Stimulated activated CD4-positive, alpha-beta T cell treated with anti-CD3 and anti-CD28 coated beads, Interleukin-4, amount 100 ng/mL, for 24 hours (primary cell): ENCODE measurements at places on chromosomes 1 and 21.

- DNase-seq = no peak
Measured at GRCh38 chr1:227622739-227623475, 59.6 kb downstream of the ZNF678 start.

GRCh38 chr1:54607821-54608565 lies 15.3 kb downstream of the FAM151A start:
- DNase-seq = no peak

- no peak for DNase-seq
Measured at GRCh38 chr1:28447679-28448078, 58.2 kb upstream of the RCC1 start.

DNA sequence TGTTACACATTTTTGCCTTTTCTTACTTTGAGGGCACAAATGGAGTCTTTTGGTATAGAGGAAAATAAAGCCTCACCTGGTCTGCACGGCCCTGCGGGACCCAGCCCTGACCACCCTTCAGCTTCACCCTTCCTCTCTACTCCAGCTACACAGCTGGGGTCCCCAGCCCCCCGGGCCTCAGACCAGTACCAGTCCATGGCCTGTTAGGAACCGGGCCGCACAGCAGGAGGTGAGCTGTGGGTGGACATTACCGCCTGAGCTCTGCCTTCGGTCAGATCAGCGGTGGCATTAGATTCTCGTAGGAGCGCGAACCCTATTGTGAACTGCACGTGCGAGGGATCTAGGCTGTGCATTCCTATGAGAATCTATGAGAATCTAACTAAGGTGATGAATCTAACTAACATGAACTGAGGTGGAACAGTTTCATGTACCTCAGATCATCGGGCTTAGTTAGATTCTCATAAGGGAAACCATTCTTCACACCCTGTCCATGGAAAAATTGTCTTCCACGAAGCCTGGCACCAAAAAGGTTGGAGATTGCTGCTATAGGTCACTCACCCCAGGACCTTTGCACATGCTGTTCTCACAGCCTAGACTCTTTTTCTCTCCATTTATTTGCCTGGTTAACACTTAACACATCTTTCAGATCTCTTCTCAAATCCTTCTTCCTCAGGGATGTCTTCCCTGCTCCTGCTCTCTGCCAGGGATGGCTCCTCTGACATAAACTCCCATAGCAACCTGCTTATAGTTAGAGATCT lies 37.5 kb upstream of the ECE1 start:
- no peak for DNase-seq

DNA sequence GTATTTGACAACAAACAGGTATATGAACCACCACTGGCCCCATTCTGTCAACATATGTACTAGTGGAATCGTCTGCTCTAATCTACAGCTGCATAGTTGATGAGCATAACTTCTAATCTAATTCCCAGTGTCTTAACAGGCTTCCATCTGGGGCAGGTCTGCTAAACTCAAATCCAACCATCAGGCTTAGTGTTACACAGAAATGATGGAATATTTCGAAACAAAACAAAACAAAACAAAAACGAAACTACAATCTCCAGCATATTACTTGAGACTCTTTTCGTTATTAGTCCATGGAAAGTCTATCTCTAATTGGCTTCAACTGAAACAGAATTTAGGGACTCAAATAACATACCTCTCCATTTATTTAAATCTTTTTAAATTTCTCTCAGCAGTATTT lies 37.6 kb downstream of the DIPK1A start:
- no peak for DNase-seq

DNA sequence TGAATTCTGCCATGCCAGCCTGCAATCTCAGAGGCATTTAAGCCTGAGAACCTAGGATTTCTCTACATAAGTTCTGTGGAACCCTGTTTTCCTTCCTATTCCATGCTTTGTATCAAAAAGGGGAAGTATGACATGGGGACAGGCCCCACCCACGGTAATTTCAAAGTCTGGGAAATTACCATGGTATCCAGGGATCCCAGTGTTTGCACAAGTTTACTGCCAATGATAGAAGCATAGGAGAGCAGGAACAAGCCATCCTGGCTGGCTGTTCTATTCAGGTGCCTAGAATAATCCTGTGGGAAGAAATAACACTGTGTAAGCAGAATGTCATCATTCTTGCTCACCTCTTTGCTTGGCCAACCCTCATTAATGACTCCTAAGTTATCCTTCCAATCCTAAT lies 53.8 kb upstream of the ATP1B1 start:
- no peak for DNase-seq

DNA sequence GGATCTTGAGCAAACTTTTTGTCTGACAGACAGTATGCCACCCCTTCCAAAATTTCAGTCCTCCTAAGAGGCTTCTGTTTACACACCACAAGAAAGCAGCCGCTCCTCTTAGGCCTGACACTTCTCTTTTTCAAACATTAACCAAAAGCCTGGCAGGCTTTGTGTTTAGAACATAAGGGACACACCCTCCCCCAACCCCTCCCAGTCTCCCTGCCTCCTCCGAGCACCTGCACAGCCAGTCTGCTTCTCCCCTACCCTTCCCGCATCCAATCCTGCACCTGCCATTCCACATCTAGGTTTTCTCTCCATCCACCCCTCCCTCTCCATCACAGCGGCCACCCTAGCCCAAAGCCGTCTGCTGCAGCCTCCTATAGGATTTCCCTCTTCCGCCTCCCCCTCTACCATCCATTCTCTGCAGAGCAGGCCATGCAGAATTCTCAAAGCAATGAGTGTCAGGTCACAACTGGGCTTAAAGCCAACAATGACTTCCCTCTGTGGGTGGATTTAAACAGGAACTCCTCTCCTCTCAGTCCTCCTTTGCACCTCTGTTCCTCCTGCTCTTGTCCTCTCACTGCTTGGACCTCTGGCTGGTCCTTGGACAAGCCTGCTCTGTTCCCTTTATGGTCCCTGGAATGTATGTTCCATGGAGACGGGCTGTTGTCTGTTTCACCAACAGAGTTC lies 478.2 kb downstream of the NPHP4 start:
- DNase-seq = no peak

GRCh38 chr1:113519556-113519955 lies 129.2 kb downstream of the MAGI3 start:
- no peak for DNase-seq
